Cerebellar nuclear complex (tissue), 1 donor: ENCODE measurements at places on chromosomes 7 and 10.

- no peak for DNase-seq
Observed at GRCh38 chr7:76071316-76072242, 23.7 kb downstream of the MDH2 start.

- no peak for DNase-seq
Observed at GRCh38 chr7:46881507-46882127, 700.3 kb downstream of the TNS3 start.

- no peak for DNase-seq
Observed at GRCh38 chr7:36871863-36872262, 147.6 kb upstream of the AOAH start.

GRCh38 chr10:114932945-114933344 lies 5.0 kb upstream of the TRUB1 start:
- DNase-seq = no peak

GRCh38 chr7:102983602-102984001 lies 70.8 kb downstream of the LRRC17 start:
- no peak for DNase-seq

DNA sequence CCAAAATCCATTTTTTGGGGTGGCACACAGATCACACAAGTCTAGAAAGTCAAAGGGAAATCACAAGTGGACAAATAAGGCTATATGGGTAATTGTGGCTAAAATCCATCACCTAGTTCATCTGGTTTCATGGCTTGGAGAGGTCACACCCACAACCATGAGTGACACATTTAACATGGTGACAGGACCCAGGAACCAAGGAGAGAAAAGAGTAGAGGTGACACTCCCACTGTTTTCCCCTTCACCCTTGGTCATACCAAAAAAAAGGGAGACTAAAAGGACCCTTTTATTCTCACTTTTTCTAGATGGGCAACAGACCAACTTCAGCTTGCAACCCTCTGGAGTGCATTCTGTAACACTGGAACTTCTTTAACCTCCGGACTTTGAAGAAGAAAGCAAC lies 46.2 kb upstream of the ZNF107 start:
- DNase-seq = no peak

DNA sequence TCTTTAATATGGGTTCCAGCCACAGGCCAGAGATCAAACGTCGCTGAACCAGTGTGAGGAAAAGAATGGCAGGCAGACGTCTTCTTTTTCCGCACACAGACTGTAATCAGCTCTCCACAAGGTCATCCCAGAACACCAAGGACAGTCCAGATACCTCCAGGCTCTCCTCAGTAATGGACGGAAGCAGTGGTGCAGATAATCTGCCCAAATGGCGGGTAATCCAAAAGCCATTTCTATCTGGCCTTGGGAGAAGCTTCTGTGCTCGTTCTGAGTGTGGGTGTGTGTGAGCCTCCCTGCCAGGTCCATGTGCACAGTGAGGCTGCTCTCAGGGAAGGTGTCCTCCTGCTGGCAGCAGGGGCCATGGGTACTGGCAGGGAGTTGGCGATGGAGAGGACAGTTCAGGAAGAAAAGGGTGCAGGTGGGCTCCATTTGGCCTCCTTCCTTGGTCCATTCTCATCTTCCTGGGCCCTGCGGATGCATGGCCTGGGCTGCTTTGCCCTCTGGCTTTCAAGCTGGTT lies 15.6 kb upstream of the TEX36 start:
- DNase-seq = no peak

- DNase-seq = no peak
Observed at GRCh38 chr7:80334908-80335307, 177.0 kb downstream of the GNAT3 start.

DNA sequence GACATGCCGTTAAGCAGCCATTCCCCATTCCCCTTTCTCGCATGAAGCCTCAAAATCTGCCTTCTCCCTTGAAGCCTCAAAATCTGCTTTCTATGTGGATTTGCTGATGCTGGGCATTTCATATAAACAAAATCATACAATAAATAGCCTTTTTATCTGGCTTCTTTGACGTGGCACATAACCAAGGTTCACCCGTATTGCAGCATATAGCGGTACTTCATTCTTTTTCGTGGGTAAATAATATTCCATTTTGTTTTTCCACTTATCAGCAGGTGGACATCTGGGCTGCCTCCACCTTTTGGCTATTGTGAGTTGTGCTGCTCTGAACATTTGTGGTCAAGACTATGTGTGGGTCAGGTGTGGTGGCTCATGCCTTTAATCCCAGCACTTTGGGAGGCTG lies 57.0 kb downstream of the BRI3 start:
- no peak for DNase-seq

- no peak for DNase-seq
Observed at GRCh38 chr10:43261578-43262396, 5.1 kb downstream of the RASGEF1A start.

DNA sequence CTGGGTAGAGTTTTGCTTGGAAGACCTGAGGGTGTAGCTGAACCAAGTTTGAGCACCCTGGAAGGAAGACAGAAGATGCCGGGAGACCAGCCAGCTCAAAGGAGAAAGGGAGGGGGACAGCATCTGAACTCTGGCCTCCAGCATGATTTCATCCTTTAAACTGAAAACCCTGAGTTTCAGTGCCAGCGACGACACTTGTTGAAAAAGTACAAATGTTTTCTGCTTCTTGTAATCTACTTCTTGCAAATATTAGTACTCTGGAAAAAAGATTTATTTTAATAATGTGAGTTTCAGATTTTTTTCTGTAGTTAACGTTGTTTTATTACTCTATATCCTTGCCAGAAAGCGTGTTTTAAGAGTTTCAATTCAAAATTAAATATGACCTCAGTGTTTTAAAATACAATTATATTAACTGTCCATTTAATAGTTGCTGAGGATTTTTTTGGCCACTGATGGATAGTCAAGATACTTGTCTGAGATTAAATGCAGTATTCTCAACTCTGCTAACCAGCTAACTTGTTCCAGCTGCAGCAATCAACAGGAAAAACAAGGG lies 227.7 kb downstream of the MGMT start:
- no peak for DNase-seq

DNA sequence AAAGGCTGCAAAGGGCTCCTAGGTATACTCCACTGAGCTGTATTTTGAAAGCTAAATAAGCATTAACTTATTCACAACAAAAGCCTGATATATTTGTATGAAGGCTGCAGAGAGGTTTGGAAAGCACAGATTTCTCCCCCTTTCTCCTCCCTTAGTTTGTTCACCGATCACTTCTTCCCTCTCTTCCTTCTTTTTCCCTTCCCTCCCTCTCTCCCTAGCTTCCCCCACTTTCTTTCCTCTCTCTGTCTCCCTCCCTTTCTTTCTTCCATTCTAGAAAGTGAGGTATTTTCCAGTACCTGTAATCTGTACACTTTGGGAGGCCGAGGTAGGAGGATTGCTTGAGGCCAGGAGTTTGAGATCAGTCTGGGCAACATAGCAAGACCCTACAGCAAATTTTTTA lies 62.1 kb downstream of the HHEX start:
- no peak for DNase-seq

GRCh38 chr7:55534262-55534915 lies 37.9 kb downstream of the VOPP1 start:
- DNase-seq = no peak

DNA sequence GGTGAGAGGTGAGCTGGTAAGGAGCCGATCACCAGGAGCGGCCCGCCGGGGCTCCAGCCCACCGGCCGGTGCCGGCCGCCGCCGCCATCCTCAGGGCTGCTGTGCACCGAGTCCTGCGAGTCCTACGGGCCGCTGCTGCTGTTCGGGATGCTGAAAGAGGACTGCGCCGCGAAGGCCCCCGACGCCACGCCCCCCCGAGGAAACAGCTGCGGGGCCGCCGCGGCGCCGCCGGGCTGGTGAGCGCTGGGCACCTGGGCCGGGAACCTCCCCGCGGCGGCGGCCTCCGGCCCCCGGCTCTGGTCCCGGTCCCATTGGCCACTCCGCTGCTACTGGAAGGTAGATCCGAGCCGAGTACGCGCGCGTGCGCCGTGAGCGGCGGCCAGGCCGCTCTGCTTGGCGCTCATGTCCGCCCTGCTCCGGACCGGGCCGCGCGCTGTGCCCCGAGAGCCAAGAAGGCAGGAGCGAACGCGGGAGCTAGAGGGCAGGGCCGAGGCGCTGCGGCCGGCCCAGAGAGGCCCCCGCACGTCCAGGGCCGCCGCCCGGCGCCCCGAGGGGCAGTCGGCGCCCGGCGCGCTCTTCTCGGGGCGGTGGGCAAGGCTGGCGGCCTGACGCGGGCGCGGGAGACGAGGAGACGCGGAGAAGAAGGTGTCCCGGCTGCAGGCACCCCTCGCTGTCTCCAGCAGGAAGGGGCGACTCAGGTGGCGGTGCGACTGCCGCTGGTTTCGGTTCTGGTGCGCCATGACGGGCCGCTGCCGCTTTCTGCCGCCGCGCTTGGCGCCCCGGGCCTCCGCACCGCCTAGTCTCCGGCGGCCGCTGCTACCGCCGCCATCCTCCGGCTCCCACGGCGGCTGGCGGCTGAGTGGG lies 121.3 kb upstream of the WIPF3 start:
- no peak for DNase-seq

GRCh38 chr7:84637568-84638338 lies 443.2 kb upstream of the SEMA3A start:
- DNase-seq = no peak

DNA sequence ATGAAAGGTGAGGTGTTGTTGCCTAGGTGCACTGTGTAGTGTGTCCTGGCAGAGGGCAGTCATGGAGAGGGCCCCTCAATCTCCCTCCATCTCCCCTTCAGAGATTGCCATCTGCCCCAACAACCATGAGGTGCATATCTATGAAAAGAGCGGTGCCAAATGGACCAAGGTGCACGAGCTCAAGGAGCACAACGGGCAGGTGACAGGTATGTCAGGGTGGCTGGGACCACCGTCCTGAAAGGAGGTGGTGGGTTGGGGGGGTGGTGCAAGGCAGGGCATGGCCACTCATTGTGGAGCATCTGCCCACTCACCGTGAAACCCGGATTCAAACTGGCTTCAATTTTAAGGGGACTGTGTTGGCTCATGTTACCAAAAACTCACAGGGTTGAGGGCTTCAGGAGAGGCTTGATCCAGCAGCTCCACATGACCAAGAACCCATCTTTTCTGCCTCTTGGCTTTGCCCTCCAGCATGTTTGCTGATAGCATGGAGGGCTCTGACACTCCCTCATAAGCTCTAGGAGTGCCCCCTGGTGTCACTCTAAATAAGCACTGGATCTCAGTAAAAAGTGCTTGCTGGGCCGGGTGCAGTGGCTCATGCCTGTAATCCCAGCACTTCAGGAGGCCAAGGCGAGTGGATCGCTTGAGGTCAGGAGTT lies 12.2 kb downstream of the ARPC1B start:
- DNase-seq = no peak

GRCh38 chr7:73726083-73726466 lies 6.6 kb upstream of the STX1A start:
- no peak for DNase-seq

DNA sequence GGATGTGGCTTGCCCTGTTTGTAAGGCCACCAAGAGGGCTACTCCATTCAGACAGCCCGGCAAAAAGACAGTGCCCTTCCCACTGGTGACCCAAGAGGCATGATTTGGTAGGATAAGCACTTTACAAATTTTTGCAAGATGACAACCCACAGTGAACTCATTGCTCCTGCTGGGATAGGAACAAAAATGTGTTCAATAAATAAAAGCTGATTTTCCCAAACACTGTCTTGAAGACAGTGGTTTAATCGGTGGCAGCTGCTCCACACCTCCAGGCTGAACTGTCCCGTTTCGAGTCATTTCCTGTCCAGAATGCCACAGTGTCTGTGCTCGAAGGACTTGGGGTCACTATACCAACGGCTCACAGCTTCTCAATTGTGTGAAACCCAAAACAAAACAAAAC lies 45.1 kb upstream of the NPTX2 start:
- no peak for DNase-seq

- DNase-seq = no peak
Observed at GRCh38 chr7:140049339-140050024, 13.3 kb downstream of the PARP12 start.

- no peak for DNase-seq
Observed at GRCh38 chr7:130490311-130490791, 1.5 kb upstream of the MEST start.

DNA sequence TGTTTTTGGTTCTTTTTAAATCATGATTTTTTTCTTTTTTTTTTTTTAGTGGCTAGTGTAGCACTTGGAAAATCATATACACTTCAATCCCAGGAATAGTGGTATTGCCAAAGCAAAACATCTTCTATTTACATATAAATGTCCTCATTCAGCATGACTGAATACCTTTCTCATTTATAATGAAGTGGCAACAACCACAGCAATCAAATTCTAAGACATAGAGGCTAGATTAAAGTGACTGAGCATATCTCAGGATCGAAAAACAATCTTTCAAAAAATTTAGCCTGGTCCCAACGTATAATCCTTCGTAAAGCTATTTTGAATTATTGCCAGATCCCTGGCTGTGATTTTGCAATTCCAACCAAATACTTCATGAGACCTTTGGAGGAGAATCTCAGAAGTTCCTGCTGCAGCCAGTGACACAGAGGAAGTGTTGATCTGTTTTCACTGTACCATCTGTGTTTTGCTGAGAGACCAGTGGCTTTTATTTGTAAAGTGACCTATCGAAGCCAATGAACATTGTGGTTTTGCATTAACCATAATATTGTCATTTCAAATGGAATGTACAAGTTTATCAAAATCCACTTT lies 29.8 kb upstream of the SP8 start:
- DNase-seq = no peak

GRCh38 chr7:117901089-117901797 lies 28.0 kb upstream of the CTTNBP2 start:
- no peak for DNase-seq

DNA sequence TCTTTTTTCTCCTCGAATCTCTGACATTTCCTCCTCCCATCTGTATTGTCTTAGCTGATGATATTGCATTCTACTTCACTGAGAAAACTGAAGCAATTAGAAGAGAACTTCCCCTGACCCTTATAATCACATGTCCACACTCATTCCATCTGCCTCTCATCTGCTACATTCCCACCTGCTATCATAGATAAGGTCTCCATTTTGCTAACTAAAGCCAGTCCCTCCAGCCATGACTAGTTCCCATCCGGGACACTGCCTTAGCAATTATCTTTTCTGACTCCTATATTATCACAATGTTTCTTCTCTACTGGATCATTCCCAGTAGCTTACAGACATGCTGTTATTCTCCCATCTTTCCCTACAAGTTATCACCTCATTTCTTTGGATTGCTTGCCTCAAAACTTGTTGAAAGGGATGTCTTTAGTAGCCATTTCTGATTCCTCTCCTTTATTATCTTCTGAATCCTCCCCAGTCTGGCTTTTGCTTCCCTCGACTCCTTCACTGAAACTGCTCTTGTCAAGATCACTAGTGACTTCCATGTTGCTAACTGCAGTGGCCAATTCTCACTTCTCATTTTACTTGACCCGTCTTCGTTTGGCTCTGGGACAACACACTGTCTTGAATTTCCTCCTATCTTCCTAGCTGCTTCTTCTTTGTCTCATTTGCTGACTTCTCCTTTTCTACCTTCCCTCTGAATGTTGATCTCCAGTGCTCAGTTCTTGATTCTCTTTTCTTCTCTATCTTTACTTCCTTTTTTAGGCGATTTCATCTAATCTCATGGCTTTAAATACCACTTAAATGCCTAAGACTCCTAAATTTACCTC lies 35.9 kb downstream of the FZD1 start:
- DNase-seq = no peak

GRCh38 chr10:7199152-7199760 lies 211.6 kb downstream of the SFMBT2 start:
- no peak for DNase-seq
